CD4-positive, alpha-beta T cell treated with Interleukin-15 for 1 hour (primary cell): ENCODE measurements at places on chromosomes 4 and X.

DNA sequence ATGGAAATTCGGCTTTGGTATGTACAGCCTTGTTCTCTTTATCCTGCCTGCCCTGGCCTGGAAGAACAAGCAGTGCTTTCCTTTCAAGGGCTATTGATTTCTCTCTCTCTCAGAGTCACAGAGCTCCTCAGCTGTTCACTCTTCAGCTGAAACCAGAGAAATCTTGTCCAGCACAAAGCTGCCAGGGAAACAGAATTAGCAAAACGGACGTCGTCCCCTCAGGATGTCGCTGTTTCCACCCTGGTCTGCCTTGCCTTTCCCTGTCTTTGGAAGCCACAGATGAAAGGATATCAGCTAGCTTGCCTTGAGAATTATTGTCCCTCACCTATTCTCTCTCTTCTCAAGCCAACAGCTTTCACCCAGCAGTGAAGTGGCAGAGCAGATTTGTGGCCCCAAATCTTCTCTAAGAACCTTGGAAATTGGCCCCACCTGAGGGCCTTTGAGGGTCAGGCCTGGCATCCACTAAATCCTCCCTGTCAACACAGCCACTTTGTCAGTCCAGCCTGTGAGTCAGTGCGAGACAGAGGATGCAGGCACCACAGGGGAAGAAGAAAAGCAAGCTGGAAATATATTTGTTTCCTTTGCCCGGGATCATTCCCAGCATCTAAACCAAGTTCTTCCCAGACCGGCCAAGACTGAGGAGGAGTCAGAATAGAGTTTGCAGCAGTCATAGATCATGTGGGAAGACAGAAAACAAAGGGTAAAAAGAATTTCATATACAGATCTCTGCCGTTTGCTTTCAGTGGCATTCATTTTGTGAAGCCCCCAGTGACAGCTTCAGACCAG lies 63.8 kb upstream of the MTM1 start:
- no peak for DNase-seq

GRCh38 chr4:81214144-81214880 lies 710 bp downstream of the PRKG2 start:
- DNase-seq = no peak

GRCh38 chr4:26248647-26249046 lies 72.2 kb upstream of the RBPJ start:
- no peak for DNase-seq

GRCh38 chr4:56656346-56656643 lies 24.8 kb downstream of the HOPX start:
- peak; percentile 52 for DNase-seq

GRCh38 chrX:124268099-124268498 lies 64.4 kb upstream of the TEX13D start:
- no peak for DNase-seq

DNA sequence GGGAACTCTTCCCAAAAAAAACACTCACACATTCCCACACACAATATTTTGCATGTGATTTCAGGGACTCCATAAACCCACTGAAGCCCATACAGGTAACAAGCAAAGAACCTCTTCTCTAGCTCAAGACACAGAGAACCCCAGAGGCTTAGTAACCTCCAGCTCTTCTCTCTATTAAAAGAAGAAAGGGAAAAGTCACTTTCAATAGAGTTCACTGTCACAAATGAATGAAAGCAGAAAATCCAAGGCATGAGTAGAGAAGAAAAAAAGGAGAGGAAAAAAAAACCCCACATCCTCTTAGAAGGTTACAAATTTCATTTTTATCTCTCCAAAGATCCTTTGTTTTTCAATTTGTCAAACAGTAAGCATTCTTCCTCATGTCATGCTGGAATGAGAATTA lies 30.7 kb upstream of the DCLK2 start:
- no peak for DNase-seq

DNA sequence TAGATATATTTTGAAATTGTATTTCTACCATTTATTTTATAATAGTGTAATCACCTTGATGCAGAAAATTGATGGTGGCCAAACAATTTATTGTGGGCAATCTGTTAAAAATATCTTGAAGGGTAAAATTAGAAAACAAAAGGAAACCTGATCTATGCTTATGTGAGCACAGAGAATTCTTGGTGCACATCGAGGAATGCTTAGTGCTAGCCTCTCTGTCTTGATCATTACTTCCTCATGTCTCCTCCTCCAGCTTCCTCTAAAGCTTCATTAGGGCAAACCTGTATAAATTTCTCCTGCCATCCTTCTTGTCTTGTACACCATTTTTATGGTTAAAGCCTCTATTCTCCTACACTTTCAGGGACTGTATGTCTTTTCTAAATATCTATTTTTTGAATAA lies 725.8 kb downstream of the RAPGEF2 start:
- DNase-seq = no peak

GRCh38 chr4:43223820-43224219 lies 331.3 kb downstream of the GRXCR1 start:
- no peak for DNase-seq

GRCh38 chrX:11437642-11438379 lies 144.6 kb downstream of the AMELX start:
- DNase-seq = no peak

DNA sequence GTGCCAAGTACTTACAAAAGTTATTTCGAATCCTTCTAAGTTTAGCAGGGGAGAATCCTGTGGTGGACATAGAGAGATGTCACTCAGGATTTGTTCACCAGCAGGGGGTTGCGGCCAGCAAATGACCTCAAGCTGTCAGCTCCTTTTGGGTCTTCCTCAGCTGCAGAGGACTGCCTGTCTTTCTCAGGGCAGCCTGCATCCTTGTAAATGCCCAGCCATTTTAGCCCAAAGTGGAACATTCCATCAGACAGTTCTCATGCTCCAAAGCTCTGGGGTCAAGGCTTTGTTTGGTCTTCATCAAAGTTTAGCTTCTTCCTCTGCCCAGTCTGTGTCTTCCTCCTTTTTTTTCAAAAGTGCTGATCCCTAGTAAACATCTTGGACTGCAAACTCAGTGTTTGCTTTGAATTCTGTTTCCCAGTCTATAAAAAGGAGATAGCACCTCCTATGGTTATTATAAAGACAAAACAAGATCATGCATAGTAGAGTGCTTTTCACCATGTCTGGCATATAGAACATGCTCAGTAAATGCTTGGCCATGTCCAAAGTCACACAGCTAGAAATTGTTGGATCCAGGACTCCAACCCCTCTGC lies 156.4 kb upstream of the GATB start:
- DNase-seq = no peak

DNA sequence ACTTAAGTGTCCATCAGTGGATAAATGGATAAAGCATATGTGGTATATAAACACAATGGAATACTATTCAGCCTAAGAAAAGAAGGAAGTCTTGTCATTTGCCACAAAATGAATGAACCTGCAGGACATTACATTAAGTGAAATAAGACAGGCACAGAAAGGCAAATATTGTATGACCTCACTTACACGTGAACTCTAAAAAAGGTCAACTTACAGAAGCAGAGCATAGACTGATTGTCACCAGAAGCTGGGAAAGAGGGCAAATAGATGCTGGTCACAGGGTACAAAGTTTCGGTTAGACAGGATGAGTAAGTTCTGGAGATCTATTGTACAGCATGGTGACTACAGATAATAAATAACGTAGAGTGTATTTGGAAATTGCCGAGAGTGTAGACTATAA lies 247.7 kb downstream of the RAB28 start:
- no peak for DNase-seq

DNA sequence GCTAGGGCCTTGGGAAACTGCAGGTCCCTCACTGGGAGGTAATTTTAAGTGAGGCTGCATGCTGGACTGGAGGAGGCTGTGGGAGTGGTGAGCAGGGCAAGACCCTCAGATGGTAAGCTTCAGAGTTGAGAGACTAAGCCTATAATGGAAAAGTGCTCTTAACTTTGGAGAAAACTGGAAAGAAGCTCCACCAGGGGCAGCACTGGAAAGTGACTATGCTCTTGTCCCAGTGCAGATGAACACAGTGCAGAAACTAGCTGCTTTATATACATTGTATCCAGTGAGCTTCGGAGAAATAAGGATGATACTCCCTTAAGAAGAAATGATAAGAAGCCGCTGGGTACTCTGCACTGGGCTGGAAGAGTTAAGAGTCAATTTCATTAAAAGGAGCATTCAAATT lies 3.2 kb upstream of the MAGEB2 start:
- DNase-seq = no peak

- DNase-seq = no peak
These were observed 61.5 kb upstream of the HHIP start for GRCh38 chr4:144584428-144584827.

DNA sequence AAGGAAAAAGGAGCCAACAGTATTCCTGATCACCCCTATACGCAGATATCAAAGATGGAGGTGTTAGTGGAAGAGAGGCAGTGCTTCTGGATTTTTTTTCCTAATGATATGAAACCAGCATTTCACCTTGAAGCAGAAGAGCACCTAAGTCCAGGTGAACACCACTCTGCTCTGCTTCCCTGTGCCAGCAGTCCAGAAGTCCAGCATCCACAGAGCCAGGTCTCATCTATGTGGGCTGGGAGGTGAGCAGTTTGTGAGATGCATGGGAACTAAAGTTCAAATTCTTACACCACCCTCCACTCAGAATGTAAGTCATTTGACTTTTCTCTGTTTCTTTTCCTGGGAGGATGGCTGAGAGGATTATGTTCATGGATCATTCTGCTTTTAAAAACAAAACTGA lies 202.6 kb downstream of the RELL1 start:
- no peak for DNase-seq

- DNase-seq = no peak
These were observed 137.9 kb downstream of the GPC3 start for GRCh38 chrX:133847340-133847994.

GRCh38 chr4:8108261-8108660 lies 50.4 kb downstream of the ABLIM2 start:
- DNase-seq = no peak

GRCh38 chr4:175791221-175791620 lies 20.8 kb downstream of the GPM6A start:
- no peak for DNase-seq

- DNase-seq = no peak
These were observed at the start of gene PPARGC1A for GRCh38 chr4:23889814-23890341. TSS of gene PPARGC1A (minus strand) at chr4:23890047. CDS start at chr4:23889957, 90 bp downstream.

GRCh38 chr4:2691952-2692435 lies 64.1 kb downstream of the TNIP2 start:
- no peak for DNase-seq

GRCh38 chrX:154505734-154506133 lies 10.3 kb downstream of the FAM3A start:
- DNase-seq = no peak

DNA sequence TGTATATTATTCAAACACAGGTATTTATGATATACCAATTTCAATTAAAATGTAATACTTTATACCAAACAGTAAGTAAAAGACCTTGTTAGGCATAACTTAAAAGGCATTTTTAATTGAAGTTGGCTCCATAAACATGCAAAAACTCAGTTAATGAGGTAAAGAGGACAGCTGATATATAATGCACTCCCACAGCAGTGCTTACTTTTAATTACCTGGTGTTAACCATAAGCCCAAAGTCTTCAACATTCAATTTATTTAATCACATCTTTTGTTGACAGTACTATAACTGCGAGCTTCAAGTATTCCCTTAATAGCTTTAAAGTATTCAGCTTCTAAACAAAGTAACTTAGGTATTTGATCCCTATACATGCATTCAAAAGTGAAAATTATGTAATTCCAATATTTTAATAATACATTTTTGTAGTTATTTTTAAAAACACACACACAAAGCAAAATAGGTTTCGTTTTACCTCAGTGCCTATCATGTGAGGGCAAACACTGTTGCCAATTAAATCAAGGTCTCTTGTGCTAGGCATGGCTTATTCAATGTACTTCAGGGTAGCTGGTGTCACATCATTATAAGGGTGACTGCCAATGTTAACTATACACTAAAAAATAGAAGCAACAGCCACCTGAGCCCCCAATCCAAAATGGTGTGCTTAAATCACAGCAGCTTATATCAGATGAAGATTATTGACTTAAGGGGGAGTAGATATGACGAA lies 197.1 kb downstream of the LRBA start:
- no peak for DNase-seq

DNA sequence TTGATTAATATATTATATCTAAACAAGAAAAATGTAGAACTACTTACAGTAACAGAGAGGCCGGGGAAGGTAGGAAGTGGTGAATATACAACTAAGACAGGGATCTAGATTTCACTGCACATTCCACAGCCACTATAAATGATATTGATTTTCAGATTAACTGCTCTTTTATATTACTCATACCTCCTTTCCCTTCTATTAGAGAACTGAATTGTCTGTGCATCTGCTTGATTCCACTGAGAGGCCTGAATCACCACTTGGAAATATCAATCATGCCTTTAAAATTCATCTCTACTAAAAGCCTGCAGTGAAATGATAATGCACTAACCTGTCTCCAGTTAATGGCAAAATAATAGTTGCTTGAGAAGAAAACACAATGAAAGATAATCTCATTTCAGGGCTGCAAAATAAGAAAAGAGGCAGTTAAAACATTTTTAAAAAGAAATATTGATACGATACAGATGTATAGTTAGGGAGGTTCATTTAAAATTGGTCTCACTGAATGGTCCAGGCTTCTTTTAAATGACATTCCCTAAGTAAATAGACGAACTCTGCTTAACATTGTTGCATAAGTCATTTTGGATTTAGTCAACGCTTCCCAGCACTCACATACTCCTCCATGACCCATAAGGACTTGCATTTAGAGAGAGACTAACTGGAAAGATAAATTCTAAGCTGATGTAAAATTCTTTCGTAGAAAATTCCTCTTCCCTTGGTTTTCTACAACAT lies 3.8 kb downstream of the ANTXR2 start:
- no peak for DNase-seq

DNA sequence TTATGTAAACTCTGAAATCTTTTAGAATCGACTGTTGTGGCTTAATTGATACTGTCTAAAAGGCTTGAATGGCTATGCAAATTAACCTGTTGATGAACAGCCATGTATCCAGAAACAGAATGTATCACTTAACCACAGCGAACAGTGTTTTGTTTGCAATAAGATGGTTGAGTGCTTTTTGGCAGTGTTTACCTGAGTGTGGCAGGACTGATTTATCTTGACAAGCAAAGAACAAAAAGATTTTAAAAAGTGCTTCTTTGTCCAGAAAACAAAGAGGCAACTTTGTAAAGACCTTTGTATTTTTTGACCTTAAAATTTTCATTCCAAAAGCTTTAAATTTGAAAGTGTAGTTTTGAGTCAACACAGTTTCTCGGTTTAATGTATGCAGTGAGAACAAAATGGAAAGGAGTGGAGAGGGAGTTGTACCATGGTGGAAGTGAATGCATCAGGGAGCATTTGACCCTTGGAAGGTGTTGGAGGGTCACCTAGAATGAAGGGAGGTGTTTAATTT lies 18.0 kb downstream of the ARHGAP10 start:
- DNase-seq = no peak

GRCh38 chr4:138775890-138776289 lies 239.7 kb upstream of the NOCT start:
- no peak for DNase-seq

DNA sequence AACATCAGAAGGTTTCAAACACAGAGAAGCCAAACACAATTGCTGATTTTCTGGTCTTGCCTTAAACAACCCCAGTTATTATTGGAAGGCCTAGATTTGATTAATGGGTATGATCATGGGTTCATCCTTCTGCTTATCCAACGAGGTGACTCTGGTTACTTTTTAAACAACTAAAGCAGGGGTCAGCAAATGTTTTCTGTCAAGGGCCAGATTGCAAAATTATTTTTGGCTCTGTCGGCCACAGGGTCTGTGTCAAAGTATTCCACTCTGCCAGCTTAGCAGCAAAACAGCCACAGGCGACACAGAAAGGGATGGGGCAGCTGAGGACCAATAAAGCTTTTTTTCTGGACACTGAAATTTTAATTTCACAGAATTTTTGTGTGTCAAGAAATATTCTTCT lies 249.1 kb upstream of the STS start:
- no peak for DNase-seq

GRCh38 chr4:60926624-60927023 lies 273.5 kb upstream of the ADGRL3 start:
- DNase-seq = no peak
